Stimulated activated CD8-positive, alpha-beta memory T cell treated with anti-CD3 and anti-CD28 coated beads, Interleukin-7, amount 100 ng/mL, for 48 hours (primary cell): ENCODE measurements at places on chromosomes 1 and 21.
A peak's percentile ranks its signal among the peaks of the same experiment; 100 is the strongest.

DNA sequence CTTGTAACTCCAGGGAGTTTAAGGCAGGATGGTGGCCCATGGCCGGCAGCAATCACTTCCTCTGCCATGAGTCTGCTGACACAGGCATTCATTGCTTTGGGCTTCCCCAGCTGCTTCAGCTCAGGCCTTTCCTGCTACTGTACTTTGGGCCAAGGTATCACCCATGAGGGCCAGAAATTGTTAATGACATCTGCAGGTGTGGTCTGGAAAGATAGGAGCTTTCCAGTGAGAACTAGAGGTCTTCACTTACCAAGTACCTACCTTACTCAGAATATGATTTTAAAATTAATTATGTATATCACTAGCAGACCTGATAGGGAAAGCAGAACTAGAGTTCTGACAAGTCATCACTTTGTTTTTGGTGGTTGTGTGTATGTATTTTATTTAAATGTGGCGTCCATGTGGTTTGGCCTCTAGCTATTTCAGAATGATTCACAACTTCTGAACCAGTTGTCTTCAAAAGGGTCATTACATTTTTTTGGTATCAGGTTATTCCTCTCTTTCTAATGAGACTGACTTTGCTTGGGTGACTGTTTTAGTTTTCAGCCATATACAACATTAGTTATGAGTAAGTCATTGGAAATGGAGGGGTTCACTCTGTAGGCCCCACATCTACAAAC, 2.7 kb downstream of the RGL1 start:
- no peak for DNase-seq

DNA sequence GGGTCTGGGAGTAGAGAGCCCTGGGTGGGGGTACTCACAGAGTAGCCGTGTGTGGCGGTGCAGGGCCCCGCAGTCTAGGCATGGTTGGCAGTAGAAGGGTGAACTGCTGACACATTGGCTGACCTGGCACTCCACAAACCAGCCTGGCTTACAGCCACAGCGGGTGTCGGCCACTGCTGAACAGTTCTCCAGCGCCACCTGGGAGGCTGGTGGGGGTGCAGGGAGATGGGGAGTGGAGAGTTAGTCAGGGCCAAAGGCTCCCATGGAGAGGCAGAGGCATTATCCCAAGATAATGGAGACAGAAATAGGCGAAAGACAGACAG, 1.5 kb downstream of the TNFRSF25 start:
- no peak for DNase-seq

DNA sequence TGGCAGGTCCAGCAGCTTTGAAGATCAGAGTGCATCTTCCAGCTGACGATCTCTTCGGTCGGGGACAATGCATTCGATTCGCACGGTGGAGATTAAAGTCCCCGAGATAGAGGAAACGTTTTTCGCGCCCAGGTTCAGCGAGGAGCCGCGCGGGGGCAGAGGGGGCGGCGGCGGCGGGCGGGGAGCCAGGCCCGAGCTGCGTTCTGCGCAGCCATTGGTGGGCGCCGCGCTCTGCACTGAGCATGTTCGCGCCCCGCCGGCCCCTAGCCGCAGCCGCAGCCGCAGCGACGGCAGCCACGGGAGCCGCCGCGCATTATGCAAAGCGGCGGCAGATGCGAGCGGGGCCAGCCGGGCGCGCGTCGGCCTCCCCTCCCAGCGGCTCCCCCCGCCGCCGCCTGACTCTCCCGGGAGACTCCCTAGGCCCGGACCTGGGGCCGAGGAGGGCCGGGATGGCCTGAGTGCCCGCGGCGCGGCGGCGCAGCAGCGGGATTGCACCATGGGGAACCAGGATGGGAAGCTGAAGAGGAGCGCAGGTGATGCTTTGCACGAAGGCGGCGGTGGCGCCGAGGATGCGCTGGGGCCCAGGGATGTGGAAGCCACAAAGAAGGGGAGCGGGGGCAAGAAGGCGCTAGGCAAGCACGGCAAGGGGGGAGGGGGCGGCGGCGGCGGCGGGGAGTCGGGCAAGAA, at the start of gene FMN2:
Gene FMN2, plus strand, starts transcription at position 270 of the 687 bp plus-strand sequence. Its CDS starts 227 bp downstream, at position 497.
- DNase-seq: no peak

DNA sequence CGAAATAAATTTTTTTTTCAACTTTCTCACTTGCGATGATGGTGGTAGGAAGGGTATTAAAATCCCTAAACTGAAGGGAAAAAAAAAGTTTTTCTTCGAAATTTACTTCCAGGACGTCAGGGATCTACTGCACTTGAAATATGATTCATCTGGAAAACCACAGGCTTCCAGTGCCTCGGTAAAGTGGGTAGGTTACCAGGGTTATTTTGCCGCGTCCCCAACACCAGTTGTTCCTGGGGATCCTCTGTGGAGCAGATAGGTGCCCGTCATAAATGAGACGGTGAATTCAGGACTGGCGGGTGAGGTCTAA, 773 bp downstream of the RABIF start:
- no peak for DNase-seq

GRCh38 chr21:26769613-26770188, 75.5 kb downstream of the ADAMTS1 start:
- no peak for DNase-seq

DNA sequence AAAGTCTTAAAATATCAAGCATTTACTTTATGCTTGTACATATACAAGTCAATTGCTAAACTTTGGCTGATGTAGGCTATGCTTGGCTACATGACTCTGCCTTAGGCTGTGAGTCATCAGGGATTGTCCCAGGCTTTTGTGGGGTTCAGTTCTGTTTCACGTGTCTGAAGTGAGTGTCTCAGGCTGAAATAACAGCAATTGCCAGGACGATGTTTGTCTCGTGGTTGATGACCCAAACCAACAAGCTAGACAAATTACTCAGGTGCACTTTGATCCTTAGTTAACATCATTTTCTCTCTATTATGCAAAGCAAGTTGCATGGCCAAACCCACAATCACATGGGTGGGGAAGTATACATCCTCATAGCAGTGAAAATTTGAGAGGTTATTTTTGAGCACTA, 410.1 kb downstream of the BRINP3 start:
- DNase-seq: no peak

DNA sequence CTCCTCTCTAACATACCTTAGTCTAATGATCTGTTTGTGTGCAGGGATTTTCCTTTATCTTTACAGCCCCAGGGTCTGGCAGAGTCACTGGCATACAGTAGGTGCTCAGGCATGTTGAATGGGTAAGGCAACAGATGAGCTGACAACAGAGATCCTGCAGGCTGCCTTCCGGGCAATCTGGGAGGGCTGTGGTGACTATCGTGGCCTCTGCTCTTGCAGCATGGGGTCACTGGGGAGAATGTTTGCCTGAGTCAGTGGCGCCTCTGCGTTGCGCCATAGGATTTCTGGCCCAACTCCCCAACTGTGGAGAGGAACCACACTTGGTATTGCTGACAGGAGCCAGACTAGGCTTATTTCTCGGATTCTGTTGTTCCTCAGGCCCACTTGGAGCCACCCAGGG, 93.8 kb downstream of the LAMC2 start:
- no peak for DNase-seq

- no peak for DNase-seq
Measured at GRCh38 chr1:89552471-89553081, 27.9 kb downstream of the LRRC8B start.

GRCh38 chr1:225454733-225455132, 26.9 kb upstream of the LBR start:
- DNase-seq: peak; percentile 88

DNA sequence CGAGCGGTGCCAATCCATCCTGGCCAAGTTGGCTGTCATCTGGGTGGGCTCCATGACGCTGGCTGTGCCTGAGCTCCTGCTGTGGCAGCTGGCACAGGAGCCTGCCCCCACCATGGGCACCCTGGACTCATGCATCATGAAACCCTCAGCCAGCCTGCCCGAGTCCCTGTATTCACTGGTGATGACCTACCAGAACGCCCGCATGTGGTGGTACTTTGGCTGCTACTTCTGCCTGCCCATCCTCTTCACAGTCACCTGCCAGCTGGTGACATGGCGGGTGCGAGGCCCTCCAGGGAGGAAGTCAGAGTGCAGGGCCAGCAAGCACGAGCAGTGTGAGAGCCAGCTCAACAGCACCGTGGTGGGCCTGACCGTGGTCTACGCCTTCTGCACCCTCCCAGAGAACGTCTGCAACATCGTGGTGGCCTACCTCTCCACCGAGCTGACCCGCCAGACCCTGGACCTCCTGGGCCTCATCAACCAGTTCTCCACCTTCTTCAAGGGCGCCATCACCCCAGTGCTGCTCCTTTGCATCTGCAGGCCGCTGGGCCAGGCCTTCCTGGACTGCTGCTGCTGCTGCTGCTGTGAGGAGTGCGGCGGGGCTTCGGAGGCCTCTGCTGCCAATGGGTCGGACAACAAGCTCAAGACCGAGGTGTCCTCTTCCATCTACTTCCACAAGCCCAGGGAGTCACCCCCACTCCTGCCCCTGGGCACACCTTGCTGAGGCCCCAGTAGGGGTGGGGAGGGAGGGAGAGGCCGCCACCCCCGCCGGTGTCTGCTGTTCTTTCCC, 5.3 kb downstream of the GPR37L1 start:
- no peak for DNase-seq

- DNase-seq: no peak
Measured at GRCh38 chr1:14338509-14338908, 260.0 kb upstream of the KAZN start.

GRCh38 chr1:229258757-229259060, 12.2 kb upstream of the RAB4A start:
- no peak for DNase-seq

DNA sequence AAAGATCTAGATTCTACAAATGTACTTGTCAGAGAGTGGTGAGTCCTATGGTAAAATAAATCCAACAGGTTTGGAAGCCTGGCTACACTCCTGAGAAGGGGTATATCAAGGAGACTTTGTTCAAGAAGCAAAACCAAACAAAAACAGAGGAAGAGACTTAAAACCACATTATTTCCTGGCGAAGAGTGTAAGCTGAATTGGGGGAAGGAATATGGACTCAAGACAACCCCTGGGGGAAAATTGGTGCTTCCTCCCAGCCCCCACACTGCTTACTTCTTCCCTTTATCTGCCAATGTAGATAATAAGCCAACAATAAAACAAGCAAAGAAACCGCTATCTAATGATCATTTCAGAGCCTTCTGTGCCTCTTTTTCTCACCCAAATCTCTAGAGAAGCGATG, 48.4 kb upstream of the ZBTB18 start:
- DNase-seq: no peak

DNA sequence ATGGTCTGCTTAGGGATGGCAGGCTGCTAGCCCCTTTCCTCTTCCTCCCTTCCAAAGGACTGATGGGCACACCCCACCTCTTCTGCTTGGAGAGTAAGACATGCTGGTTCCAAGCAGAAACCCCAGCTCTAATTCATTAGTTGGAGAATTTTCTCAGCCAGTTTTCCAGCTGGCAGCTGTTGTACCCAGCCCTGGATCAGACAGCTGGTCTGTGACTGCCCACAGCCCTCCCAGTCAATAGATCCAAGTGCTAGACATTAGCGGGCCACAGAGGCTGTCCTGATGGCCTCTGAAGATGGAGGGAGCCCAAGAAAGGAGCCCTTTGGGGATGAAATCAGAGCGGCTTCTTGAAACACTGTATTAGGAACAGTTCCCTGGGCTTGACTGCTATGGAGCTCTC, 35.8 kb downstream of the ACOT11 start:
- no peak for DNase-seq

GRCh38 chr21:8988696-8989095, 1532.7 kb upstream of the TPTE start:
- no peak for DNase-seq

GRCh38 chr1:212053993-212054392, 18.4 kb downstream of the DTL start:
- no peak for DNase-seq

DNA sequence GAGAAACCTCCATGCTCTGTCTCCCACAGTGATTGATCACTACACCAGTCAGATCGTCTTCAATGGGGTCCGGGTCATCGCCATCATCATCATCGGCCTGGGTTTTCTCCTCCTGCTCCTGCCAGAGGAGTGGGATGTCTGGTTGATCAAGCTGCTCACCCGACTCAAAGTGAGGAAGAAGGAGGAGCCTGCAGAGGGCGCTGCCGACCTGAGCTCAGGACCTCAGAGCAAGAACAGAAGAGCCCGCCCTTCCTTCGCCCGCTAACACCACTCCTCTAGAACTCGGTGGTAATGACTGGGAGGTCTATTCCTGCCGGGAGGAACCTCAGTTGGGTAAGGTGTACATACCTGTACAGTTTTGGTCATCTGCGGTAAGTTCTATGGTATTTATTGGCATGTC, 50.3 kb upstream of the COA6 start:
- peak; percentile 48 for DNase-seq

DNA sequence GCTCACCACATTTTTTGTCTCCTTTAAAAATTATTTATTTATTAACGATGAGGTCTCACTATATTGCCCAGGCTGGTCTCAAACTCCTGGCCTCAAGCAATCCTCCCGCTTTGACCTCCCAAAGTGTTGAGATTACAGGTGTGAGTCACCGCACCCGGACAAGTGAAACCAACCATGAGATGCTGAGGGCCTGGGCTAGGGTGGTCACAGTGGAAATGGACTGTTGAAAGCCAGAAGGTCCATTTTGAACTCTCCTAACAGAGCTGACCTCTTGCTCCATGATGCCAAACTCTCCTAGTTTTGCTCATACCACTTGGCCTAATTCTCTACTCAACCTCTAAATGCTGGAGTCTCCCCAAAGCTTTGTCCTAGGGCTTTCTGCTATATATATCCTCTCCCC, 109.1 kb downstream of the SLC45A1 start:
- DNase-seq: no peak

- DNase-seq: no peak
Measured at GRCh38 chr1:214747050-214747635, 144.1 kb downstream of the CENPF start.

DNA sequence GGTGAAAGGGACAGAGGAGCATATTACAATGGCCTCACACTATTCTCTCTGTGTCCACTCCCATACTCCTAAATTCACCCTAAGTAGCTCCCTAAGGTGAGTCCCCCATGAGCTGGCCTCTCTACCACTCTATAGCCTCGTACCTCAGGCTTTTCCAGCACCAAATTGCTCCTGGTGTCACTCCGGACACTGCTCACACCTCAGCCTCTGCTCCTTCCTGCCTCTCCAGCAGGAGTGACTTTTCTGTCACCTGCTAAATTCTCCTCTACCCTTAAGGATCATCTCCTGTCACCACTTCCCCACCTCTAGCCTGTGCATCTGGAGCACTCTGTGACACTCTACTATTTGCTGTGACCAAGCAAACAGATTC, 65.8 kb upstream of the CAMK1G start:
- no peak for DNase-seq

GRCh38 chr1:185337246-185337645, 20.2 kb upstream of the IVNS1ABP start:
- no peak for DNase-seq

DNA sequence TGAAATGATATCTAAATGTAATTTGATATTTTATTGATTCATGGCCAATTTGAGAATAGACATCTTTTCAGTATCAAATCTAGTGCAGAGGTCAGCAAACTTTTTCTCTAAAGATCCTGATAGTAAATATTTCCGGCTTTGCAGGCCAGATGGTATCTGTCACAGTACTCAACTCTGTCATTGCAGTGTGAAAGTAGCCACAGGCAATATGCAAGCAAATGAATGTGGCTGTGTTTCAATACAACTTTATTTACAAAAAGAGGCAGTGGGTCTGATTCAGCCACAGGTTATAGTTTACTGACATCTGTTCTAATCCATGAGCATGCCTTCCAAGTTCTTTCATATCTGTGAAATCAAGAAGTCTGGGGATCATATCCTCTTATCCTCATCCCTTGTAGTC, 221.2 kb downstream of the PRDM2 start:
- no peak for DNase-seq

GRCh38 chr21:26043891-26044290, 126.7 kb downstream of the APP start:
- no peak for DNase-seq
